Tibial nerve (tissue), 4 donors: ENCODE measurements at places on chromosomes 2 and 18. TPM values are rescaled to one million over a fixed set of nuclear protein-coding genes. Genes with fewer than 3 reads are reported as not detected.

Gene NDUFS1
- total RNA-seq = 54.6 TPM

Gene TXNDC9
- 37.1 TPM for total RNA-seq

Gene PLGLB1
- not detected for total RNA-seq

Gene NETO1
- 14.7 TPM for total RNA-seq

Gene PCARE
- total RNA-seq = 0.21 TPM

Gene TANC1
- 50.2 TPM for total RNA-seq

Gene IL1F10
- not detected for total RNA-seq

Gene LYPD1
- 0.22 TPM for total RNA-seq

Gene GCFC2
- 30.6 TPM for total RNA-seq

Gene FAM98A
- 20.4 TPM for total RNA-seq

Gene CNGA3
- not detected for total RNA-seq
